WTC11 (cell line): ENCODE measurements at places on chromosomes 5 and 9. TPM values are rescaled to one million over a fixed set of nuclear protein-coding genes. Genes with fewer than 3 reads are reported as not detected.

GRCh38 chr9:11595756-11596155 is 983.0 kb upstream of the PTPRD start:
- no peak overlapping the region for H3K27ac ChIP-seq
- no peaks in the 10 kb centered on the region for H3K36me3 ChIP-seq
- H3K4me3 ChIP-seq, result no peak overlapping the region

- peaks cover 3% of the 10 kb centered on the region; the same call in 1 of the 2 replicates for H3K4me1 ChIP-seq
- H3K36me3 ChIP-seq, result no peaks in the 10 kb centered on the region
- no peaks in the 10 kb centered on the region for H3K27me3 ChIP-seq
- H3K27ac ChIP-seq, result peak overlapping the region; percentile 50; the same call in 1 of the 2 replicates
Observed at GRCh38 chr9:123345567-123345955, 10.4 kb upstream of the CRB2 start.

DNA sequence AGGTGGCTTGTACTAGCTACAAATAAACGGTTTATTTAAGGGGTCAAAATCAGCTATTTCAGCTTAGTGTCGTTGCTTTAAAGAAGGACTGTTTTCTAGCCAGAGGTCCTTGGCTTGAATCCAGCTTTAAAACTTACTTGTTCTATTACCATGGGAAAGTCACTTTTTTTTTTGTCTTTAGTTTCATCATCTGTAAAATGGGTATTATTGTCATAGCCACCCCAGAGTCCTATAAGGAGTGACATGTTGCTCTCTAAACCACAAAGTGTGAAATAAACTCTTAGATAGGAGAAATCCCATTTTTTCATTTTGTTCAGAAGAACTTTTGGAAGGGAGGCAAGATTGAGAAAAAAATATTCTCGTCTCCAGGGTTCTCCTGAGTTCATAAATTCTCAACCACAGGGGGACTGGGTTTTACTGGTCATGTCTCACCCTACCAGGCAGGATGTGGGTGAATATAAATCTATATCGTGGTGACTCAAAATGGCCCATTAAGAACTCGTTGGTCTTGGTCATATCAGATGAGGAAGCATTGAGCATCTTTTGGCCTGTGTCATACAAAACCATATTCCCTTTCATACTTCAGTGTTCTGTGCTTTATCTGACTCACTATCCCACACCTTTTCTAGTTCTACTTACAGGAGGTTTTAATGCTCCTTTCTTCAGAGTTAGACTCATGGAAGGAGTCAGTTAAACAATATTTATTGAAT is 202.7 kb upstream of the NR3C1 start:
- H3K27me3 ChIP-seq, result no peaks in the 10 kb centered on the region; the same call in 1 of the 2 replicates
- H3K27ac ChIP-seq, result no peak overlapping the region
- no peak for DNase-seq
- no peak overlapping the region for H3K4me3 ChIP-seq

DNA sequence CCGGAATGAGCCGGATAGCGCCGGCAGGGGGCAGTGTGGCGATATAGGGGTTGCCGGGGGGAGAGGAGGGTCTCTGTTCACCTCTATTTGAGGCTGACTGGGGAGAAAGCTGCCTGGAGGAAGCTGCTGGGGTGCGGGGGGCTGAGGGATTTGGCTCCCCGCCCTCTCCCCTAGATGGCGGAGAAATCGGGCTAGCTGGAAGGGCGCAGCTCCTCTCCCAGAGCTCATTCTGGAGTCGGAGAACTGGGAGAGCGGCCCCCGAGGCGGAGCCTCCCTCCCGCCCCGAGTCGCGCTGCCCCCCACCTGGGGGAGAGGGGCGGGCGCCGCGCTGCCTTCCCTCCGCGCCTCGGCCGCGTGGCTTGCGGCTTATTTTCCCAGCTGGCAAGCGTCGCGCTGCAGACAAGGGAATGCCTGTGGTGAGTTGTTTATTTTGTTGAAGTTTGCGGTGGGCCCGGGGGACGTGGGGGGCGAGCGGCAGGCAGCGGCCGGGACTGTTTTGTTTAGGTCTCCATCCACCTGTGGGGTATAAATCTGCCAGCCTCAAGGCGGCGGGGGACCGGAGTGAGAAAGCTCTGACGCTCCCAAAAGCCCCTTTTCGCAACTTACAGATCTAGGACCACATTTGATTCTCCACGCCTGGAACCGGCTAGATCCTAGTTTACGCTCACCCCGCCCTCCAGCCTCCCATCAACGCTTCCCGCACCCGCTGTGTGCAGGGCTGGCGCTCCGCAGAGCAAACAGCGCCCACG is 4.1 kb upstream of the RGMB start:
- peaks cover 44% of the 10 kb centered on the region for H3K4me1 ChIP-seq
- peak overlapping the region; percentile 72 for H3K27ac ChIP-seq
- peak overlapping the region; percentile 94 for H3K4me3 ChIP-seq
- H3K27me3 ChIP-seq, result peaks cover 9% of the 10 kb centered on the region

DNA sequence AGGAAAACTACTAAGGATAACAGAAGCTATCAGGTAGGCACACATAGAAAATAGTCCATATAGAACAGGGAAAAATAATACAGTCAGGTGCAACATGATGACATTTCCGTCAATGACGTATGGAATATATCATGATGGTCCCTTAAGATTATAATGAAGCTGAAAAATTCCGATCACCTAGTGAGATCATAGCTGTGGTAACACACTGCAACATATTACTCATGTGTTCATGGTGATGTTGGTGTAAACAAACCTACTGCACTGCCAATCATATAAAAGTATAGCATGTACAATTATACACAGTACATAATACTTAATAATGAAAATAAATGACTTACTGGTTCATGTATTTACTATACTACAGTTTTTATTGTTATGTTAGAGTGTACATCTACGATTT is 60.0 kb downstream of the MEGF9 start:
- H3K27ac ChIP-seq, result no peak overlapping the region
- H3K36me3 ChIP-seq, result no peaks in the 10 kb centered on the region
- H3K4me1 ChIP-seq, result no peaks in the 10 kb centered on the region
- no peak for DNase-seq
- H3K27me3 ChIP-seq, result peaks cover 2% of the 10 kb centered on the region

DNA sequence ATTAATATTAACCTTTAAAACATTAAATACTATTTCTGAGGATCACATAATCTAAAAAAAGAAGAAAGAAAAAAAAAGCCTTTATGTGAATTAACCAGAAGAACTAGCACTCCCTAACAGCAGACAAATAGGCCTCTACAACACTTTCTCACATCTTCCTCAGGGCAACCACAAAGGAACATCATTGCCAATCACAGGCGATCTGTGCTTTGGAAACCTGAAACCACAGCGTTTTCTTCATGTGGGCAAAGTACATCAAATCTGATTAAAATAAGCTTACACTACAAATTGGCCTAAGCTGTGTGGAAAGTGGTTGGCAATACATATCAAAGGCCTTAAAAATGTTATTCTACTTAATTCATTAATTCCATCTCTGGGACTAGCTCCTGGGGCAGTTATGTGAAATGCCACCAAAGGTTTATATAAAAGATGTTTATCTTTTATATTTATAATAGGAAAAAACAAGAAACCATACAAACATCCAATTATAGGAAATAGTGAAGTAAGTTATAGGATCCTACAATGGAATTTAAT is 184.8 kb upstream of the TBCA start:
- H3K4me3 ChIP-seq, result no peak overlapping the region
- peaks cover 92% of the 10 kb centered on the region for H3K27me3 ChIP-seq
- no peak overlapping the region for H3K27ac ChIP-seq
- no peak for DNase-seq

DNA sequence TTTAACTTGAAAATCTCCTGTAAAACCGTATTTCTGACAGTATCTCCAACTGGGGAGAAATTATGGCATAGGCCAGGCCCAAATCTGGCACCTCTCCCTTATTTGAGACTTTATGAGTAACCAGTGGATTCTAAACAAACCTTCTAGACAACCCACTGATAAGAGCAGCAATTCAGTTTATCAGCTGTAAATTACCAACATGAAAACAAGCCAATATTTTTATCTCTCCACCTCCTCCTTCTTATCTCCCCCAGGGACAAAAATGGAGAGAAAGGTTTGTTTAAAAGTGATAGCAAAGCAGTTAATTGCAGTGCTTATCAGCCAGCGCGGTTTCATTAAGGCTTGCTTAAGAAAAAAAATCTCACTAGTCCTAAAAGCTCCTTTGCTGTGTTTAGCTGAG is 53.8 kb downstream of the KCNV2 start:
- H3K4me3 ChIP-seq, result no peak overlapping the region
- peaks cover 66% of the 10 kb centered on the region for H3K36me3 ChIP-seq
- no peak for DNase-seq
- peak overlapping the region; percentile 26; the same call in 1 of the 2 replicates for H3K27ac ChIP-seq

GRCh38 chr9:13970018-13970417 is 343.9 kb downstream of the NFIB start:
- no peaks in the 10 kb centered on the region; the same call in 1 of the 2 replicates for H3K27me3 ChIP-seq
- no peaks in the 10 kb centered on the region for H3K4me1 ChIP-seq
- H3K4me3 ChIP-seq, result no peak overlapping the region
- no peak for DNase-seq

DNA sequence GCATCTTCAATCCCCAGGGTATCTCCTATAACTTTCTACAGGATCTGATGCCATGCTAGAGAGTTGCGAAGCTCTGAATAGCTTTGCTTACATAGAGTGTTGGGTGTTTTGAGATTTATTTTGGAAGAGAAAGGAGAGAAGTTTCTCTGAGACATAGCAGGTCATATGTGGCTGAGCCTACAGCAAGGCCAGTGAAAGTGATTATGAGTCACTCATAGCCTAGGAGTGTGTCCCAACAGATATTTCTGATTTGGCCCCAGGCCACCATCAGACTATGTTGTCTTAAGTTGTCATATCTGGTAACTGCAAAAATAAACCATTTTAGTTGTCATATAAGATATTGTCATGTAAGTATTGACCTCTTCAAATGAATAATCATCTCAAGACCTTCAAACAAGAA is 132.0 kb upstream of the RAI14 start:
- no peaks in the 10 kb centered on the region for H3K36me3 ChIP-seq
- no peaks in the 10 kb centered on the region for H3K27me3 ChIP-seq

- no peaks in the 10 kb centered on the region for H3K36me3 ChIP-seq
- peak overlapping the region; percentile 42; the same call in 1 of the 2 replicates for H3K27ac ChIP-seq
- H3K4me3 ChIP-seq, result no peak overlapping the region
Observed at GRCh38 chr5:178380086-178380485, 147.5 kb upstream of the PHYKPL start.

- DNase-seq, result no peak
- H3K27me3 ChIP-seq, result no peaks in the 10 kb centered on the region
- H3K36me3 ChIP-seq, result no peaks in the 10 kb centered on the region
- no peak overlapping the region; the same call in 1 of the 2 replicates for H3K27ac ChIP-seq
- peaks cover 15% of the 10 kb centered on the region for H3K4me1 ChIP-seq
- H3K4me3 ChIP-seq, result no peak overlapping the region
Observed at GRCh38 chr5:38548064-38548759, 8.2 kb downstream of the LIFR start.

GRCh38 chr5:86143837-86144236 is 473.9 kb upstream of the COX7C start:
- H3K27me3 ChIP-seq, result no peaks in the 10 kb centered on the region
- H3K4me3 ChIP-seq, result no peak overlapping the region
- no peak for DNase-seq
- H3K4me1 ChIP-seq, result no peaks in the 10 kb centered on the region
- 0 out of 2 replicates have a peak, but pooled peaks cover 3% of the 10 kb centered on the region for H3K36me3 ChIP-seq

- no peak for DNase-seq
- no peaks in the 10 kb centered on the region for H3K36me3 ChIP-seq
- H3K27me3 ChIP-seq, result no peaks in the 10 kb centered on the region
- H3K27ac ChIP-seq, result no peak overlapping the region
- no peaks in the 10 kb centered on the region for H3K4me1 ChIP-seq
- no peak overlapping the region for H3K4me3 ChIP-seq
Observed at GRCh38 chr5:133900534-133901270, 67.7 kb downstream of the C5orf15 start.

DNA sequence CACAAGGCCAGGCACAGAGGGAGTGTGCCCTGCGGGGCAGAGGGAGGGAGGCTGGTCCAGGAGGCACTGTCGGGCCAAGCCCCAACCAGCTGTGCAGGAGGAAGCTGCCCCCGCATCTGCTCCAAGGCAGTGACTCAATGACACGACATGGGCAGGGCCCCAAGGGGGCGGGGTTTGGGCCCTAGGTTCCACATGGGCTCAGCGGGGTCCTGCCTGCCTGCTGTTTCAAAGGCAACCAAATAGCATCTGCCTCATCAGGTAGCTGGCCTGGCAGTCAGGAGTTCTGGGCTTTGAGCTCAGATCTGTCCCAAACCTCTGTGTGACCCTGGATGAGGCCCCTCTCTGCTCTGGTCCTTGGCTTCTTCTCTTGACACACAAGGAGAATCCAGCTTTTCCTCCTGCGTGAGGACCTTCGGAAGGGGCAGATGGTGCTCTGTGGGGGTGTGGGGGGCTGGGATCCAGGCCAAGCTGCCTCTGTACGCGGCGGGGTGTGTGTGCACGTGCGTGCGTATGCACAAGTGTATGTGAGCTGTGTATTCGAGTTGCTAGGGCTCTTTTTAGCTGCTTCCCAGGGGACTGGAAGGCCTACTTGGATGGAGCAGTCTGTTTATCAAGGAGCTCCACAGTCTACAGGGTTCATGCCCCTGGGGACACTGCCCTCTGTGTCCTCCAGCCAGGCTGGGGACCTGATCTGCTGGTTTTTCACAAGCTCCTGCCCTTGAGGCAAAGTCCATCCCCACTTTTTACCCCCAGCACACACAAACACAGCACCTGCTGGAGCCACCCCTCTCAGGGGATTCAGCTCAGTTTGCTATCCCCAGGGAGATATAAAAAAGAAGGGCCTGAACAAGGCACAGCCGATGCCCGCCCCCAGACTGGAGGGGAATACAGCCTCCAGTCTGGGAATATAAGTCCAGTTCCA is 138.9 kb downstream of the RGS3 start:
- DNase-seq, result peak; percentile 76
- peak overlapping the region; percentile 72; the same call in 1 of the 2 replicates for H3K27ac ChIP-seq
- H3K4me3 ChIP-seq, result no peak overlapping the region
- peaks cover 37% of the 10 kb centered on the region for H3K4me1 ChIP-seq
- peaks cover 2% of the 10 kb centered on the region for H3K27me3 ChIP-seq
- no peaks in the 10 kb centered on the region for H3K36me3 ChIP-seq

- no peak overlapping the region for H3K27ac ChIP-seq
- peaks cover 36% of the 10 kb centered on the region for H3K4me1 ChIP-seq
- H3K4me3 ChIP-seq, result no peak overlapping the region
- no peaks in the 10 kb centered on the region for H3K36me3 ChIP-seq
- peak; percentile 75 for DNase-seq
Observed at GRCh38 chr5:174532455-174533453, 191.6 kb upstream of the MSX2 start.

- H3K4me3 ChIP-seq, result no peak overlapping the region
- no peaks in the 10 kb centered on the region for H3K36me3 ChIP-seq
- DNase-seq, result no peak
Observed at GRCh38 chr9:83336706-83337105, 201.5 kb downstream of the FRMD3 start.

TLX3 gene
- total RNA-seq, result 0.11 to 0.16 TPM in 2 of 3 replicates, not detected in the other

TMEM215 gene
- total RNA-seq, result 0.21 to 0.34 TPM (median 0.31 TPM) in 3 replicates
